Frontal cortex (tissue), 4 donors: ENCODE measurements at places on chromosomes 2 and 18. TPM values are rescaled to one million over a fixed set of nuclear protein-coding genes. Genes with fewer than 3 reads are reported as not detected.

The SPATS2L gene
- 40.8 TPM for total RNA-seq

DNA sequence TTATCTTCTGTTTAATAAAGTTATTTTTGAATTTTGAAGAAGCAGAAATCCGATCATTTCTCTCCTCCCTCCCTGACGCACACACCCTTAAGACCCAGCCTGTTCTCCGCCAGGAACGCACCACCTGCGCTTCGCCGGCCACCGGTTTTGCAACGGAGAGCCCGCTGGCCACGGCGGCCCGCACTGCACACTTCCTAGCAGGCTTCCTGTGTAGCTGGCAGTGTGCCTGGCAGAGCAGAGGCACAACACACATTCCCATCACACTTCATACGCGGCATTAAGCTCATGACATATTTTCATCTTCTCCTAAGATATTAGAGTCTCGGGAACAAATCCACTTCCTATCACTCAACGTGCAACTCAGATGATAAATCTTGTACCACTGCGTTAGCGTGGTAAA, 148.0 kb downstream of the HDAC4 start:
- DNase-seq = no peak

DNA sequence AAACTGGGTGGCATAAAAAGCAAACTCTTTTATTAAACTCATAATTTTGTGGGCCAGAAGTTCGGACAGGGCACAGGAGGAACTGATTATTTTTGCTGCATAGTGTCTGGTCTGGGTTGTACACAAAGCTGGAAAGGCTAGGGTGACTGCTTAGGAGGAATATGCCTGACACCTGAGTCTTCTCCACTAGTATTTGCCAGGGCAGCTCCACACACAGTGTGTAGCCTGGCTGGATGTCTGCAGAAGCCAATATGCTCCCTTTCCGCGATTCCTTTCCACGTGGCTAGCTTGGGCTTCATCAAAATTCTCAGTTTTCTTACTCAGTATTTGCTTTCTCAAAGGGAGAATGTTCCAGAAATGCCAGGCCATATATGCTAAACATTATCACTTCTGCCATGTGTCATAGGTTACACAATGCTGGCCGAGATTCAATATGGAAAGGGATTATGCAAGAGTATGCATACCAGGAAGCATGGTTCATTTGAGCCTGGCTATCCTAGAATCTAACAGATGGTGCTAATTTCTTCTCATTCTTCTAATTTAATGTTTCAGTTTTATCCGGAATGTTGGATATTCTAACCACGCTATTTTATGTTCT, 142.7 kb upstream of the DOK6 start:
- DNase-seq = no peak

GRCh38 chr18:63260380-63260754, 59.2 kb downstream of the BCL2 start:
- no peak for DNase-seq

GRCh38 chr18:33923980-33924379, 300.7 kb downstream of the NOL4 start:
- no peak for DNase-seq

GRCh38 chr2:133651861-133652260, 83.6 kb upstream of the NCKAP5 start:
- DNase-seq = no peak
